NCI-H2029 treated with DMSO at 0.1 percent for 48 hours (cell line): ENCODE measurements at places on chromosomes 3 and 15.

GRCh38 chr3:171183042-171183441 is 156.5 kb upstream of the SLC2A2 start:
- DNase-seq, result no peak

DNA sequence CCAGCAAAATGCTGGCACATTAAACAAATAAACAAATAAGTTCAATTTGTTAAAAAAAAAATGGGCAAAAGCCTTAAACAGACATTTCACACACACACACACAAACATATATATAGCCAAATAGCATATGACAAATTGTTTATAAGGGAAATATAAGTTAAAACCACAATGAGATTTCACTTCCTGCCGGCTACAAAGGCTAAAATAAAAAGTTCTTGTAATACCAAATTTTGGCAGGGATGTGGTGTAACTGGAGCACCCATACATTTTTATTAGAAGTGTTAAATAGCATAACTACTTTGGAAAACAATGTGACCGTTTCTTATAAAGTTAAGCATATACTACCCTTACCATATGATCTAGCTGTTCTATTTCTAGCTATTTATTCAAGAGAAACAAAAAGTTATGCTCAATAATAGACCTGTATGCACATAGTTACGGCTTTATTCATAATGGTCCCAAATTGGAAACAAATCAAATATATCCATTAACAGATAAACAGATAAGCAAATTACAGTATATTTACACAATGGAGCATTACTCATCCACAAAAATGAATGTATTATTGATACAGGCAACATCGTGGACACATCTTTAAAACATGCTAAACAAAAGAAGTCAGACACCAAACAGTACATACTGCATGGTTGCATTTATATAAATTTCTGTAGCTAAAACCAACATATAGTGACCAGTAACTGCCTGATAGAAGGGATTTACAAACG is 93.9 kb downstream of the EOMES start:
- no peak for DNase-seq

- DNase-seq, result no peak
These were observed 102.9 kb downstream of the CHST2 start for GRCh38 chr3:143222505-143222904.

GRCh38 chr15:67066959-67067853 is 1.8 kb downstream of the SMAD3 start:
- no peak for DNase-seq

GRCh38 chr3:152436707-152437590 is 168.2 kb downstream of the MBNL1 start:
- no peak for DNase-seq

GRCh38 chr15:89936051-89936785 is 23.5 kb upstream of the ARPIN start:
- no peak for DNase-seq

- DNase-seq, result no peak
These were observed 349.6 kb upstream of the KCNMB2 start for GRCh38 chr3:178186666-178187065.

- DNase-seq, result no peak
These were observed 40.9 kb downstream of the CBLB start for GRCh38 chr3:105827959-105828358.

DNA sequence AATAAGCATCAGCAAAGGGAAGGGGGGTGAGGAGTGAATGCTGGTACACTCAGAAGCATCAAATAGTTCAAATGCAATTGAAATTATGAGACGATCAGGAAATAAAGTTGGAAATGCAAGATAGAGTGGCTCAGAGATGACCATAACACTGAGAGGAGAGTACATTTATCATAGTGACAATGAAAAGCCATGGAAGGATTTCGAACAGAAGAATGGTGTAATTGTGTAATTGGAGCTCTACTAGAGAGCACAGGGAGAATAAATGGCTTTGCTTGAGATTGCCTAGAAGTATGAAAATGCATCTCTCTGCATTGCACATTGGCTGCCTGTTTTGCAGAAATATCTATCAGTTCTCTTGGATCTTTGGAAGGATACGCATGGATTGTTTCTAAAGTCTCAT is 163.3 kb downstream of the TP63 start:
- no peak for DNase-seq

DNA sequence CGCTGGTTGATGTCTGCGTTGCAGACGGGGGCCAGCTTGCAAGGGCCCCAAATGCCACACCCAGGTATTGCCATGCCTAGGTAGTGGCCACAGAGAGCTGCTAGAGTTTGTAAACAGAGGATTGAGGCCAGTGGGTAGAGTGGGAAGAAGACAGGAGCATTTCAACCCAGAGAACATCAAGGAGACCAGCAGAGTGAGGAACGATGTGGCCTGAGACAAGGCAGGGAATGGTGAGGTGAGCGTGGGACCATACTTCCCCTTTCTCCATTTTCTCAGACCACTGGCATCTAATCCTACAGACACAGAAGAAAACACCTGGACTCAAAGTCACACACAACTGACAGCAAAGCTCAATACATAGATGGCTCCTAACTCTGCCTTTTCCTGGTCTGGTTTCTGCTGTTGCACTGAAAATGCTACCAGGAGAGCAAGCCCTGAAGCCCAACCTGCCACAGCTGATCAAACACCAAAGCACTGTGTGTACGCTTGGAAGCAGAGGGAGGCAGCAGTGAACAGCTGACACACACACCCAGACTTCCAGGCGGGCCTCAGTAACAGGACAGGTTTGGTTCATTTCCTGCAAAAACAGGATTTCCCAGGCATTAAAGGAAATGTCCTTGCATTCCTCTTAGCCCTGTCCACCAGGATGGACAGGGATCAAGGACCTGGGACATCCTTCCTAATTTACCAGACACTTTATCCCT is 1.6 kb downstream of the FAM174B start:
- peak; percentile 26 for DNase-seq

GRCh38 chr3:51937014-51937413 is 4.7 kb downstream of the RRP9 start:
- no peak for DNase-seq

- no peak for DNase-seq
These were observed 235.6 kb downstream of the SV2B start for GRCh38 chr15:91335702-91336101.

- DNase-seq, result no peak
These were observed 6.7 kb downstream of the FOXB1 start for GRCh38 chr15:60010858-60011257.

- DNase-seq, result no peak
These were observed 6.7 kb downstream of the VGLL3 start for GRCh38 chr3:86984271-86984670.

DNA sequence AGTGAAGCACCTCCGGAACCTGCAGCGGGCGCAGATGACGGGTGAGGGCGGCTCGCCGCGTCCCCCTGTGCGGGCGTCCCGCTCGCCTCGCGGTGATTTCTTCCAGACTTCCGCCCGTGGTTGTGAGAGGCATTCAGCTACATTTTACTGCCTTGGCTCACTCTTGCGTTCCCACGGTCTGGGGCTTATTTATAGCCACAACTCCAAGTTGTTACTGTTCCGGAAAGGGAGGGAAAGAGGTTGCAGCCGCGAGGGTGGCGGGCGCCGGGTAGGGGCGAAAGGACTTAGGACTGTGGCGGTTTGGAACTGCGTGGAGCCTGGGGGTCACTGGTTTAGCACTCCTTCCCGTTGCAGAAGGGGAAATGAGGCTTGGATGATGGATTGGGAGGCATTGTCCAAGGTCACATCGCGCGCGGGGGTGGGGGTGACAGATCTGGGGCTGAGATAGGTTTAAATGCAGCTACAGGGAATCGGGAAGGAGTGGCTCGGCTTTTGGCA is 1.1 kb downstream of the HES1 start:
- DNase-seq, result peak; percentile 71

GRCh38 chr3:30457726-30458125 is 148.7 kb upstream of the TGFBR2 start:
- no peak for DNase-seq

GRCh38 chr15:73972984-73973682 is 19.0 kb downstream of the STOML1 start:
- DNase-seq, result peak; percentile 19

DNA sequence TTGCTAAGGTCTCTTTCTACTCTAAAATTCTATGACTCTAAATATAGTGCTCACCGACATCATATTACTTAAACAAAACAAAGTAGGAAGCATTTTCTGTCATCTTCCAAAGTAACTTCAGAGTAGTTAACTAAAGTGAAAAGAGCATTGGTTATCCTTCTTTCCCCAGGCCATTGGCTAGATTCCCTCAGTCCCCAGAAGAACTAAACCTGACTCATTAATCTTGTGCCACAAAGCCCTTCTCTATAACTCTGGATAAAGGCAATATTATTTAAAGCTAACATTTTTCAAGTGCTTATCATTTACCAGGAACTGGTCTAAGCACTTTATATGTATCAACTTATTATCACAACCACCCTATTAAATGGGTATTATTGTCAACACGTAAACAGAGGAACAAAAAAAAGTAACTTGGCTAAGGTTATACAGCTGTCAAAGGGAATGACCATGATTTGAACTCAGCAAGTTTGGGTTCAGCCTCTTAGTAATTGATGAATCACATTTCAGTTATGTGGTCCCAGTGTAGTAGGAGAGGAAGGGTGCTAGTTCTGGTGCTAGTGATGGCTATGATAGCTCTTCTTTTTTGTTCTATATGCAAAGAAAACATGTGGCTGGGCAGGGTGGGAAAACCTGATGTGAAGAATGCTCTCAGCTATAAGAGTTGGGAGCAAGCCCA is 304.9 kb downstream of the FGF12 start:
- DNase-seq, result no peak

DNA sequence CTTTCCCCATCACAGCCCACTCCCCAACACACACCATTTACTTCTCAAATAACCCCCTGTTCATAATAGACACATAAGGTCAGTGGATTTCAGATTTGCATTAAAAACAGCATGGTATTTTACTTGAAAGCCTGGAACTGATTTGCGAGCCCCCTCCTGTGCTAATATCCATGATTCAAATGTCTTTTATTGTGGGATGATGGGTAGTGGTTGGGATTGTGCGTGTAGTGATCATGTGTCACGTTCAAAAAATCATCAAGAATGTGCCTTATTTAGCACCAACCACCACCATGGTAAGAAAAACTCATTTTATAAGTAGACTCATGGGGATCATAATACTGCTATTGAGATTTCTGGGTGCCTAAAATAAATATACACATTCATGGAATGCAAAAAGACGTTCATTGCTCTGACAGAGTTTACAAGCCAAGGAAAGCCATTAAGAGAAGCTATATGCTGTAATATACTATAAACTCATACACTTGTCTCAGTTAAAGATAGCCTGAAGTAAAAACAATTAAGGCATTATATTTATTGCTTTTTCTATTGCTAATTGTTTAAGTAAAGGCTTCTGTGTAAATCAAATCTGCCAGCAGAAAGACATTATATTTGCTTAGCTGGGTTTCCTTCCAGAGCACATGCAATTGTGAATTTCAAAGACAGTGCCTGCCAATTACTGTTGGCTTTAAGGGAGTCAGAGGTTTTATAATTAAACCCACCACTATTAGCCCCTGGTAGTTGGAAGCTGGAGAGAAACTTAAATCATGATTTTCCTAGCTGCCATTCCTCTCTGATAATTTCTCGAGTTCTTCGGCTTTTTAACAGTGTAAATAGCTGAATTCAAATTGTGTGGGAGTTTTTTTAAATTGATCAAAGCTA is 4.0 kb downstream of the TRAT1 start:
- DNase-seq, result no peak

- DNase-seq, result no peak
These were observed 91.2 kb downstream of the RPLP1 start for GRCh38 chr15:69543681-69544364.

GRCh38 chr15:70013656-70014313 is 83.9 kb downstream of the TLE3 start:
- DNase-seq, result no peak

- DNase-seq, result no peak
These were observed 18.4 kb upstream of the BUB1B start for GRCh38 chr15:40142428-40142827.

DNA sequence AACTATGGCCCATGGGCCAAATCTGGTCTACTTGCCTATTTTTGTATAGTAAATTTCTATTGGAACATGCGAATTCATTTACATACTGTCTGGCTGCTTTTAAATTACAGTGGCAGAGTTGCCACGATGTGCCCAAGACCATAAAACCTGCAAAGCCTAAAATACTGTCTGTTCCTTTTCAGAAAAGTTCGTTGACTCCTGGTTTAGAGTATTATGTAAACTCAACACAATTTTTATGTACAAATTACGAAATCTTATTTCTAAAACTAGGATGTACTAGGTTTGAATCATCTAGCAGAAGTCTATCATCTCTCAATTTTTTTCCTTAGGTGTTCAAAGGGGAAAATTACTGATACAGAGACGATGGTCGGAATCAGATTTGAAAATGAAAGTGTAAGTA is 26.9 kb downstream of the SENP2 start:
- DNase-seq, result no peak

- no peak for DNase-seq
These were observed 65.0 kb downstream of the SMARCC1 start for GRCh38 chr3:47716656-47717055.

DNA sequence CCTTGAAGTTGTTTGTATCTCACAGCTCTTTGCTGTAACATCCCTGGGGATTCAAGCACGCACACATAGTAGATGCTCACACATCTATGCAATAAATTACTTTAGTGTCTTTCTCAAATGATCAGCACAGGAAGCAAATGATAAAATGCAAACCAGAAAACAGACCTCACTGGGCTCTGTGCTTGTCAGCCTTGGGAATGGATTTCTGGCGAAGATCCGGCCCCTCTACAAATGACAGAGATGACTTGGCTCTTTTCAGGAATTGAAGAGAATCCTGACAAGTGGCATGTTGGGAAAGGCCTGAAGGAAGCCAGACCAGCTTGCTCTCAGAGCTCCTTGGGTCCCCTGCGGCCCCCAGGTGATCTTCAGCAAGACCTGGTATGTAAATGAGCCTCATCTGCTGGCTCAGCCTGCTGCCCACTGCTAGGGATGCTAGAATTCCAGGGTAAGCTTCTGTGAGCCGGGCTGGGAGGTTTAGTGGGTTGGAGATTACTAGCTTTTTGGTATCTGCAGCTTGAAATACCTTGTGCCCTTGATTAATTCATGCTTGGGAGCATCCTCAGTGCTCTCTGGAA is 54.1 kb downstream of the LPP start:
- no peak for DNase-seq

GRCh38 chr15:38514601-38515000 is 50.0 kb downstream of the RASGRP1 start:
- no peak for DNase-seq

GRCh38 chr15:65392368-65392767 is 14.6 kb upstream of the IGDCC3 start:
- no peak for DNase-seq

- DNase-seq, result no peak
These were observed 57.8 kb downstream of the NCEH1 start for GRCh38 chr3:172653004-172653572.

DNA sequence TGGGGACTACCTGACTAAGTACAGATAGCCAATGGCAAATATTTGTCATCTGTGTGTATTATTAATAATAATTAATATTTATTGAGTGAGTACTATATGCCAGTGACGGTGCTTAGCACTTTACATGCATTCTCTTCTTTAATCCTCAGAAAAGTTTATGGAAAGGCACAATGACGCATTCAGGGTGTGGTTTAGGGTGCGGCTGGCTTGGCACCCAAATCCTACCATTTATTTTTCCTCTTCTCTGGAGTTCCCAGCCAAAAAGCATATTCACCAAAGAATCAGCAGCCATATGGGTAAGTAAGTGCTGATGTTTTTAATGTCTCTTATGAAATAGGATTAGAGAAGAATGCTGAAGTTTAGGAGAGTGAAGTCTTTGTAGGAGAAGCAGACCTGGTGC is 140.4 kb upstream of the TP63 start:
- no peak for DNase-seq
